ENCODE measurements at places on chromosomes 1 and 21. TPM values are rescaled to one million over a fixed set of nuclear protein-coding genes. Genes with fewer than 3 reads are reported as not detected.

DNA sequence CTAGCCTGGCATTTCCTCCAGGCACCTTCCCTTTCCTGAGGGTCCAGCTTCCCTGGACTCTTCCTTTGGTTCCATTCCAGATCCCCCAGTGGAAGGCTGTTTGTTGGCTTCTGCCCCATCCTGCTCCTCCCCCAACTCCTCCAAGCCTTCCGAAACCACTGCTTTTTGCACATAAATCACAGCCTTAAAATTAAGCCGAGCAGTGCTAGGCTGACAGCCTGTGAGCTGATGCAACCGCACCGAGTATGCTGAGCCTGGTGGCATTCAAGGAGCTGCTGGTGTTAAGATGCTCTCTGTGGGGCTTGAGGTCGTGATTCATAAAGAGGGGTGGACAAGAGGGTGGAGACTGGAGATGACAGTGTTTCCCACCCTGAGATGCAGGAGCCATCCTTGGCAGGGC lies 266.6 kb upstream of the C1orf174 start:
- no peak for DNase-seq

DNA sequence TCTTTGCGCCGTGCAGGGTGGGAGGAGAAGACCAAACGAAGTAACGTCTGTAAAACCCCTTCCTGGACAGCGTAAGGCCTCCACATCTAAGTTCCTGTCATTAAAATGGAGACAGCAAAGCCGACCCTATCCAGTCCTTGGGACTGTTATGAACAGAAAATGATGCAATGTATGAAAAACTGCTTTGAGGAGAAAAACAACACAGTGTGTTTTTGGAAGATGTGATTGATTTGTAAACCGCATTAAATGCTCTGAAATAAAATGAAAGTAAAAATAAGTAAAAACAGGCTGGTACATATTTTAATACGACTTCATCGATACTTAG lies 827 bp upstream of the URB1 start:
- DNase-seq: no peak

- no peak for DNase-seq
These were observed 308.8 kb downstream of the SMYD3 start for GRCh38 chr1:246198115-246198816.

- no peak for DNase-seq
These were observed 63.9 kb downstream of the NDUFS5 start for GRCh38 chr1:39089931-39090521.

DNA sequence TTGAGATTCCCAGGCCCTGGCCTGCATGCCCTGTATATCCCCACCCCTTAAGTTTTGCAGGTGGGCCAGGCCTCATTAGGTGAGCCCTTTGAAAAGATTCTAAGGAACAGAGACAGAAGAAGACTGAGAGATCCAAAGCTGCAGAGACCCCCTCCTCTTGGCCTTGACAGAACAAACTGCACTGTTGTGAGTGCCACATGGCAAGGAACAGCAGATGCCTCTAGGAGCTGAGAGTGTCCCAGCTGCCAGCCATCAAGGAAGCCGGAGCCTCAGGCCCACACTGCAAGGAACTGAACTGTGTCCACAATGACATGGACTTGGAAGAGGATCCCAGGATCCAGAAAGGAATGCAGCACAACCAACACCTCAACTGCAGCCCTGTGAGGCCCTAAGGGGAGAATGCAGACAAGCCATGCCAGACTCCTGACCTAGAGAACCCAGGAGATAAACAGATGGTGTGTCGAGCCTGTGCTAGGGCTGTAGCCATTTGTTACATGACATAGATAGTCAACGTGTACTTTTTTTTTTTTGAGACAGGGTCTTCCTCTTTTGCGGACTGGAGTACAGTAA lies 182.7 kb downstream of the AJAP1 start:
- DNase-seq: no peak

DNA sequence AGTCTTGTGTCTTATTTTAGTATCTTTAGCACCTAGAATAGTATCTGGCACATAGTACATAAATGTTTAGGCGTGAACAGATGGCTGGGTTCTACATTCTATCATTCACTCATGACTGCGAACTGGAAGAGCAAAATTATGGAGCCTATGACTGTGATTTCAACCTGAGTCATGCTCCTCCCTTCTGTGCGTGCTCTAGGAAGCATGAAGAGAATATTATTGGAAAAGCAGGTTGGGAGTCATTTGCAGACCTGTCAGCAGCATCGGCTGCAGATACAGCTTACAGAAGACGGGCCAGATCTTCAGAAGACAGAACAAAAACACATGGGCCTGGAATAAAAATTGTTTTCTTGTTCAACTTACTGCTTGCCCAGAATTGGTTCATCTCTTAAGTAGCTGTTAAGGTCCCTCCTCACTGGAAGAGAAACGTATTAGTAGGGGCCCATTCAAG lies 344.0 kb upstream of the USP24 start:
- no peak for DNase-seq

DNA sequence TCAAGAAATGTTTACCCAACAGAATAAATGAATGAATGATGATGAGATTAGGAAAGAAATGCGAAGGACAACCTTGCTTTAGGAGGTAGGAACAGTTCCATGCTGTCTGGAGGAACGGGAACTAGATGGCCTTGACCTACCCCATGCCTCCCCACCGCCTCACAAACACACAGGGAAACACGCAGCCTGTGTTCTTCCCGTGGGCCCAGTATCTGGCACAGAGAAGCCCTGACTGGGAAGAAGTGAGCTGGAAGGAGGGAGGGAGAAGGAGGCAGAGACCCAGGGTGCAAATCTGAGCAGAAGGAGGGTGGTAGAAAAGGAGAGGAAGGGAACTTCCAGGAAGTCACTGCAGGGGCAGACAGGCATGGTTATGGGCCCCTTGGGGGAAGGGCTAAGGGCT lies 3.5 kb upstream of the ADORA1 start:
- DNase-seq: no peak

DNA sequence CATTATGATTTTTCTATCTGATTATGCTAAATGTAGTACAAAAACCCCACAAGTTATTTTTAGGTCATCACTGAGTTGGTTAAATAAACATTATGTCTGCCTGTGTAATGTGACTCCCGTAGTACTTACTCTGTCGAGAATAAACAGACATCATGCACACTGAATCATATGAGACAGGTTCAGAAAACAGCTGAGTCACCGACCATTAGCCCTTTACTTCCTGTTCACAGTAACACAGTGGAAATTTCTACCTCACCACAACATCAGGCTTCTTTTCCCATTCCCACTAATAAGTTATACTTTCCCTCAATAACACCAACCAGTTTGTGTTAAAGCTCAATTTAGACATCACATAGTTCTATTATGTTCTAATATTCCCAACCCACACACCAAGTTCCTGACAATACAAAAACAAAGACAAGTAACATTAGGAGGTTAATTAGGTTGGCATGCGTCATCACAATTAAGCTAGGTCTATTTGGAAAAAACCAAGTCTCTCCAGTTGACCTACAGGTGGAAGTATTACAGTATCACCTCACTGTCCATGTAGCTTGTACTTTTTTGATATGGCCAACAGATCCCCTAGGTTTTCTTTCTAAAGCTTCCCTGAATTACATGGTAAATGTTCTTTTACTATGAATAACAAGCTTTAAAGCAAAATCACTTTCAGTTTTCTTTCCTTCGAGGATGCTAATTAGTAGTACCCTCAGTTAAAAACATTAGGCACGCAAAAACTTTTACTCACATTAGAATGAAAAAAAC lies 154.2 kb downstream of the EIF4G3 start:
- peak; percentile 41 for DNase-seq

GRCh38 chr1:6497215-6497866 lies 5.9 kb upstream of the PLEKHG5 start:
- no peak for DNase-seq

DNA sequence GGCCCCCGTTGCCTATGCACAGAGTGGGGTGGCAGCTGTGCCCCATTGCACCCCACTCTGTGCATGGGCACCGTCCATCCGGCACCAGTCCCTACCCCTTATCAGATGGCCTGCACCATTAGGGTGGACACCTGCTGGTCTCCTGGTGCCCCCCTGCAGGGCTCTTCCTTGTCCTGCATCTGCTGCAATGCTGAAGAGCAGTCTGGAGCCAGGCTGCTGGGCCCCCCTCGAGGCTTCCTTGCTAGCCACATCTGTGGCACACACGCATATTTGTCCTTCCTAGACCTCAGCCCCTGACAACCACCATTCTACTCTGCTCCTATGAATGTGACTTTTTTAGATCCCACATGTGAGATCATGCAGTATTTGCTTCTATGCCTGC lies 56.4 kb downstream of the COL18A1 start:
- DNase-seq: no peak

GRCh38 chr1:8560611-8561544 lies 243.0 kb downstream of the SLC45A1 start:
- DNase-seq: no peak

DNA sequence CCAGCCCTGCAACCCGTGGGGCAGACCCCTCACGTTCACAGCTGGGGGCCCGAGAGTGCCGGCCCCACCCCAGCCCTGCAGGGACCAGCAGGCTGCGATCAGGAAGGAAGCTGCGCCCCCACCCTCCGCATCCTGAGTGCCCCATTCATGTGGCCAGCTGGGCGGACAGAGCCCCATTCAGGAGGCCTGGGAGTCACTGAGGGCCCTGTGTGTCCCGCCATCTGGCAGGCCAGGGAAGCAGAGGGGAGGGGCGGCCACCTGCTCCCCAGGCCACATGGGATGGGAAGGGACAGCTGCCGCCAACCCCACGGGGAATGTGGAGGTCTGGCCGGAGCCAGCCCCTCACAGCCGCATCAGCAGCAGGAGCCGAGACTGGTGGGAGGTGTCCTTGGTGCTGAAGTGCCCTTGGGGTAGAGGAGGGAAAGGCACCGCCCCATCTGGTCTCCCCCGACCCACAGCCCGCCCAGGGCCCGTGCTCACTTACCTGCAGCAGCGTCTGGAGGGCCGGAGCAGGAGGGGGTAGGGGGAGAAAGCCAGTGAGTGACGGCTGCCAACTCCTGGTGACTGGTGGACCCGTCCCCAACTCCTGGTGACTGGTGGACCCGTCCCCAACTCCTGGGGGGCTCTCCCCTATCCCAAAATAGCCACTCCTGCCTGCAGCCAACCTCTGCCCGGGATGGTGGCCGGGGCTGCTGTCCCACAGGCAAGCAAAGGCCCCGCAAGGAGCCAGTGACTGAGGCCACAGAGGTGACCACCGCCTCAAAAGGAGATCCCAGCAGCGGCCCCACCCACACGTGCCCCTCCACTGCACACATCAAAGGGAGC lies 8.7 kb downstream of the ACAP3 start:
- DNase-seq: no peak

DNA sequence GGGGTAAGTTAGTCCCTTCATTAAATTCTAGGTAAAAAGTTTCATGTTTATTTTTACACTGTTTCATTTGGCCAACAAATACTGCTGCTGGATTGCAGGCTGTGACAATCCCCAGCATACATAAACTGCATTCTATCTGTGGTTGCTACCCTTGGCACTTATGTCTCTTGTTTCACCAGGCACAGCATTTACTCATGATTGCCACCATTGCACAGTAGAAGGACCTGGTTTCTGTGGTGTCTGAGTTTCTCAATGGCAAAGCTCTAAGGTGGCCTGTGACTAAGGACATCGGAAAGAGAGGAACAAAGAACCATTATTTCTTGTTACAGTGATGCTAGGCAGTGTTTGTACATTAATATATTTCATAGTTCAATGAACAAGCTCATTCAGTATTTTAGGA lies 878.4 kb upstream of the NEGR1 start:
- DNase-seq: no peak

- no peak for DNase-seq
These were observed 59.3 kb downstream of the H3-3A start for GRCh38 chr1:226121587-226122400.

GRCh38 chr21:44450402-44450801 lies 4.9 kb upstream of the LRRC3 start:
- no peak for DNase-seq

DNA sequence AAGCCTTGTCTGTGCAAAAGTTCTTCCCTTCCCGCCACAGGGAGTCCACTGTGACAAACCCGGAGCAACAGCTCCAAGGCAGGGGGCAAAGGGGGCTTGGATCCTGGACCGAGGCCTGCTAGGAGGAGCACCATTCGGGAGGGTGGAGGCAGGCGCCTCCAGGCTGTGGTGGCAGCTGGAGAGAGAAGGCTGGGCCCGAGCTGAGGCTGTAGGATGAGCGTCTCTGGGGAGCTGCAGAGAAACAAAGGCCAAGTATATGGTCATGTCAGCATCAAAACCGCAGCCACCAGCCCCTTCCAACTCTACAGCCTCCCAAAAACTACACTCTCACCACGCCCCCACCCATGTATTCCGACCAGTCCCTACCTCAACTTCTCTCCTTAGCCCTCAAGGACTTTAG lies 579 bp downstream of the SH3BP5L start:
- DNase-seq: no peak

DNA sequence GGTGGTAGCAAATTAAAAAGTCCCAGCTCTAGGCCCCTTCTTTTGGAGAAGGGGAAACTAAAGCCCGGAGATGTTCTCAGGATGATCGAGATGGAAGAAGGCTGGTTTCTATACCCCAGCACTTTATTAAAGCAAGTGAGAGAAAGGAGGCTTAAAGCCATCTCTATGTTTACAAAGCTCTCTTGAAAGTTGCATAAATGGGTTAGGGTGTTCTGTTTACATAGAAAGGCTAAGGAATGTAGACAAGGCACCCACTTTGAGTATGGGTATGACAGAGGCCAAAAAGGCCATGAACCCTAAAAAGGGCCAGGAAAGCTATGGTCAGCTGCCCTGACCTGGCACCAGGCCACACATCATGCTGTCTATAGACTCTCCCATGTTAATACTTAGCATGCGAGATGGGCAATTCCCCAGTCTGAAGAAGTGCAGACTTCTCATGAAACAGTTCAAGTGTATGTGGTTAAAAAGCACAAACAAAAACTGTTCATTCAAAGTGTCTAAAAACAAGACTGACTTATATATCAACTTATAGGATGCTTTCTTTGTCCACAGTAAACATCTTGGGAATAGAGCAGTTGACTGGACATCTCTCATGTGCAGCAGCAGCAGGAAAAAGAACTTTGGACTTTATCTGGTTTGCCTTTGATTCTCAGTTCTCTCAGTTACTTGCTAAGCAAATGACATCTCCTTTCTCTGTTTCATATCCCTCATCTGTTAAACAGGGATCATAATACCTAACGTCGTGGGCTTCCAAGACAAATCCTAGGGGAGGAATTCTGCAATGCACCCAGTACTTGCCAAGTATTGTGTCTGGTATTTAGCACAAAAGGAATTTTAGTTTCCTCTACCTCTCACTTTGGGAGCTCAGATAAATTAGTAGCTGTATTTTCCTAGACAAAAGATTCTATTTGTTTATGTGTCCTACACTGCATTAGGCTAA lies 521.6 kb downstream of the PLPP3 start:
- DNase-seq: no peak

- no peak for DNase-seq
These were observed 26.9 kb upstream of the ECE1 start for GRCh38 chr1:21317035-21317689.

The OR2W3 gene
- polyA plus RNA-seq: 0.50 TPM

The IARS2 gene
- polyA plus RNA-seq: 104 TPM

The TESK2 gene
- polyA plus RNA-seq: 7.8 TPM

The SPRTN gene
- 13.3 TPM for polyA plus RNA-seq

The SPRR2B gene
- not detected for polyA plus RNA-seq
